ENCODE measurements at places on chromosomes 6 and 20.

DNA sequence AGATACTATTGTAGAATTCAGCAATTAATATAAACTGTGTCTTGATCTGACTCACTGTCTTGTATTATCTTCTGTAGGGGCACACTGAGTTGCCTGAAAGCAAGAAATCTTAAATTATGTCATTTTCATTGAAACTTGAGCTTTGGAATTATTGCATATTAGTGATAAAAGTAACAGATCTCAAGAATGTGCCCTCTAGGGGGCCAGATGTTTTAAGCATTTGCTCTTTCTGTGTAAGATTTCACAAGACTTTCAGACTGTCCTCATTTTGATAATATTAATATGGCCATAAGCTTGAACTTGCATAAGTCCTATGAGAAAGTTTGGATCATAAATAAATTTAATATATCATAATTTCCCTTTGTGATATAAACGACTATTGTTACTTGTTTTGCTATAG is 55.5 kb upstream of the MYO6 start:
- no peak for DNase-seq

DNA sequence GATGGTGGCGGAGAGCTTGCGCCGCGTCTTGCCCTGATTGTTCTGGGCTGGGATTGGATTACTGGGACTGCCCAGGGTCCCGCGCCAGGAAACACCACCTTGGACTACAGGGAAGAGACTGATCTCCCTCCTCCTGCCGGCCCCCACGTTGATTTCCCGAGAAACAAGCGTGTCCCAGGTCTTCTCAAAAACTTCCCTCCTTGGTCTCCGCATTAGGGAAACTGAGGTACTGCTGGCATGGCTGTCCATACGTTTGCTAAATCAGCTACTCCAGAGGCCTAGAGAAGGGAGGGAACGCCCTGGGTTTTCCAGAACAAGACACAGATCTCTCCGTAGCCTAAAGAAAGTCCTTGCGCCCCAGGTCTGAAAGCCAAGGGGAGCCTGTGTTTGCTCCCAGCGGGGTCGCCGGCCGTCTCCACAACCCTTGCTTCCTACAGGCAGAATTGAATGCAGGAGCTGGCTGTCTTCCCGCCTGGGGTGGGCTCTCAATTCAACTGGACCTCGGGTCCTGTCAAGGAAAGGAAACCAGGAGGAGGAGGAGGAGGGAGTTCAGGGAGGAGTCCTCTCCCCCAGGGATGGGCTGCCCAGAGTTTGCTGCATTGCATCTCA is 29.2 kb downstream of the TFAP2A start:
- no peak for DNase-seq

- DNase-seq = no peak
Observed at GRCh38 chr6:36034441-36034840, 6.8 kb downstream of the MAPK14 start.

DNA sequence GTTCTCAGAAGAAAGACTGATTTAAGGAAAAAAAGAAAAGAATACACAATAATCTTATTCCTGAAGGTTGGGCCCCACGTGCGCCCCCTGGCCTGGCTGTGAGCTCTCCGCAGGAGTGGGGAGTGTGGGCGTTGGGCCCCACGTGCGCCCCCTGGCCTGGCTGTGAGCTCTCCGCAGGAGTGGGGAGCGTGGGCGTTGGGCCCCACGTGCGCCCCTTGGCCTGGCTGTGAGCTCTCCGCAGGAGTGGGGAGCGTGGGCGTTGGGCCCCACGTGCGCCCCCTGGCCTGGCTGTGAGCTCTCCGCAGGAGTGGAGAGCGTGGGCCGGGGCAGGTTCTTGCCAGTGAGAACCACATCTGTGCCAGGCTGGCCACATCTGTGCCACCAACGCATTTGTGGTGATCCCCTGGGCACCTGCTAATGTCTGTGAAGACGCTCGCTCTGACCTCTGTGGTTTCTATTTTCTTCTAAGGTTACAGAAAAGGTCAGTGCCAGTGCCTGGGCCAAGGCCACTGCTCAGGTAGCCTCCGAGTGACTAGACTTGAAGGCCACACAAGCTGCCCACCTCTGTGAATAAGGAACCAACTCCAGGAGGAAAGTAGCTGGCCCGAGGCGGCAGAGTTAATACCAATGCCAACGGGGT is 41.0 kb downstream of the WDR27 start:
- no peak for DNase-seq

- DNase-seq = no peak
Observed at GRCh38 chr20:22716821-22717351, 132.5 kb upstream of the FOXA2 start.

- no peak for DNase-seq
Observed at GRCh38 chr6:20365456-20365855, 36.2 kb upstream of the E2F3 start.

DNA sequence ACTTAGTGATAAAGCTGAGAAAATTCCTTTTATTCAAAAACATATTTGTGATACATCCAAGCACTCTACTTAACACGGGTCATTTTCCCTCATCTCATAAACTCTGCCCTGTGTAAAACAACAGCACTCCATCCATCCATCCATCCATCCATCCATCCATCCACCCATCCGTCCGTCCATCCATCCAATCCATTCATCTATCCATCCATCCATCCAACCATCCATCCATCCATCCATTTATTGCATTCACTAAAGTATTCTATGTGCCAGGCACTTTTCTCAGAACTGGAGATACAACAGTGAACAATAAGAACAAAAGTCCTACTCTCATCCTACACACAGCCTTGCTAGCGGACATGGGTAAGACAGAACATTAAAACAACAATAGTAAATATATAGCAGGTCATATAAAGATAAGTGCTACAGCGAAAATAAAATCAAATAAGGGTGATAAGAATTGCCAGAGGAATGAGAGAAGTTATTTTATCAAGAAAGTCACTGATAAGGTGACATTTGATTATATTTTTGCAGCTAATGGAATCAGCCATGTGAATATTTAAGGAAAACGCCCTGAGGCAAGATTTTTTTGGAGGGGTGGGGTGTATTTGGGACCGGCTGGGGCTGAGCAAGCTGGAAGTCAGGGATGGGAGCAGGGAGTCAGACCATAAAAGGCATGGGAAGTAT is 78.2 kb downstream of the ADAT2 start:
- no peak for DNase-seq

GRCh38 chr6:26157251-26158075 is 70.2 kb downstream of the HFE start:
- DNase-seq = peak; percentile 75

DNA sequence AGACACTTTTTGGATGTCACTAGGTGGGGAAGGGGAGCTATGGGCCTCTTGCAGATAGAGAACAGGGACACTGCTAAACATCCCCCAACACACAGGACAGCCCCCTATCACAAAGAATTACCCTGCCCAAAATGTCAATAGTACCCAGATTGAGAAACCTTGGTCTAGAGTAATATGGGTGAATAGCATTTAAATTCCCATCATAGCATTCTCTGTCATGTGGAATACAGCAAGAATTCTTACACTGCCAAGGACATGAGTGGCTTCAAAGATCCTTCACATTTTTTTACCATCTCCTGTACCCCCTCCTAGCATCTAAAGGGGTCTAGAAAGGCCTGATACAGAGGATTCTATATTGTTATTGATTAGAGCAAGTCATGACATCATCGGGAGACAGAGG is 83.1 kb upstream of the SSTR4 start:
- no peak for DNase-seq

GRCh38 chr6:43827898-43828297 is 57.9 kb downstream of the VEGFA start:
- no peak for DNase-seq

DNA sequence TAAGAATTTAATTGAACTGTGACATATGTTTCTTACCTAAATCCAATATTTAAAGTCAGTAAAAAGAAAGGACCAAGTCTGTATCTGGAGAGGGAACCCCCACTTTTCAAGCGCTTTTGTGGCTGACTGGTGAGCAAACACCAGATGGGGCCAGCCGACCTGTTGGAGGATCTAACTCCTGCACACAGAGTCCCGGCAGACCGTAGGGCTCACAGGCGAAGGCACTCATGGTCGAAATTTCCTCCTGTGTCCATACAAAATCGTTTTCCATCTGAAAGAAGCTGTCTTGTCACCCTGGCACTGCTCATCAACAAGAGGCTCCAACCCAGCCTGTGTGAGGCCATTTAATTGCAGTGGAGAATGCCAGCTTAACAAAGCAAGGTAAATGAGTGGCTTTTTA is 94.0 kb downstream of the SCML4 start:
- DNase-seq = no peak

GRCh38 chr20:4483486-4483885 is 238.2 kb upstream of the PRND start:
- no peak for DNase-seq

- DNase-seq = no peak
Observed at GRCh38 chr20:8033151-8033841, 13.7 kb upstream of the TMX4 start.

GRCh38 chr6:81694855-81695254 is 57.6 kb downstream of the TENT5A start:
- DNase-seq = no peak

- no peak for DNase-seq
Observed at GRCh38 chr6:106913676-106914280, 60.8 kb downstream of the CD24 start.

- DNase-seq = no peak
Observed at GRCh38 chr6:96942676-96943075, 18.1 kb downstream of the KLHL32 start.

- DNase-seq = no peak
Observed at GRCh38 chr6:15908871-15909270, 220.0 kb upstream of the MYLIP start.

DNA sequence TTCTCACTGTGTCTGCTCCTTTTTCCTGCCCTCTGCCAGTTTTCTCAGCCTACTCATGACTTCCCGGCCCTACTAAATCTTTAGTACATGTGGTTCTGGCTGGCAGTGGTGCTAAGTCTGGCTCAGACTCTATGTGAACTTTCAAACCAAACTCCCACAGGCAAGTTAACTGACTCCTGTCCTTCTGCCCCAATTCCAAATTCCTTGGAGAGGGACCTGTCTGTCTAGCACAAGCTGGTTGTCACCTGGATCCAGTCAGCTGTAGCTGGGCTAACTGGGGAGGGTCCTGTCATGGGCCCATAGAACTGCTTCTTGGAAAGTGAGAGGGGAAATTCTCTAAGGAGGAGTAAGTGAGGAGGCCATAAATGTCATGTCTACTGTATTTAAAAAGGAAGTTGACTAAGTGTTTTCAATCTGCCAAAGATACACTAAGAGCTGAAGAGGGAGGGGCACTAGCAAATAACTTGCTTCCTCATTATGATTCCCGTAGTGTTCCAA is 240.1 kb downstream of the KCNQ5 start:
- DNase-seq = no peak

DNA sequence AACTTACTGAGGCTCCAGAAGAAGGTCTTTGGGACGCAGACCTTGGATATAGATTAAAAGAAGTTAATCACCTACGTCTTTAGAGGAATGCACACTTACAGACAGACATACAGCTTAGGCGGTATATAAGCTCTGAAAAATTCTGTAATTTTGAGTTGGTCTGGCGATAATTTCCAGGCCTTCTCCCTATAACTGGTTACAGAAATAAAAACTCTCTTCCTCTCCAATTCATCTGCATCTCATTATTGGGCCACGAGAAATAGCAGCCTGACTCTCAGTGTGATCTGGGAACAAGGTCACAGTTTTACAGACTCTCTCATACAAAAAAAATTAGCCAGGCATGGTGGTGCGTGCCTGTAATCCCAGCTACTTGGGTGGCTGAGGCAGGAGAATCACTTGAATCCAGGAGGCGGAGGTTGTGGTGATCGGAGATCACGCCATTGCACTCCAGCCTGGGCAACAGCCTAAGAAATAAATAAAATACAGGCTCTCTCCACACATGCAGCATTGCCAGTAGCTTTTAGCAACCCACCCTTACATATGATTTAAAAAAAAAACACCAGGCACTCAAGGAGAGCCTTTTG is 4.7 kb downstream of the ZBTB24 start:
- DNase-seq = no peak

DNA sequence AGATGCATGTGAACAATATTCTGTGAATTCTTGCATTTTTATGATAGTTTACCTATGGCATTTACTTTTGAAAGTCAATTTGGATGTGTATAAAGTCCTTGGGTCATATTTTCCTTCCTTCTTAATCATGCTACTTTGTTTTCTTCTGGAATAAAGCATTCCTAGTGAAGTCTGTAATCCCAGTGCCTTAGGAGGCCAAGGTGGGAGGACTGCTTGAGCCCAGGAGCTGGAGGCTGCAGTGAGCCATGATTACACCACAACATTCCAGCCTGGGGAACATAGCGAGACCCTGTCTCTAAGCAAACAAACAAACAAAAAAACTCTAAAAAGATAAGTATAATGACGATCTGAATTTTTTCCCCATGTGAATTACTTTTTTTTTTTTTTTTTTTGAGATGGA is 69.7 kb upstream of the SYNCRIP start:
- no peak for DNase-seq

- peak; percentile 32 for DNase-seq
Observed at GRCh38 chr6:137641474-137642077, 147.4 kb upstream of the OLIG3 start.

Data from NK-92 treated with Interleukin-12 subunit alpha and Interleukin-12 subunit beta, amount 100 ng/mL, for 24 hours (cell line).